ENCODE measurements at places on chromosomes 11 and 22. TPM values are rescaled to one million over a fixed set of nuclear protein-coding genes. Genes with fewer than 3 reads are reported as not detected.
A peak's percentile ranks its signal among the peaks of the same experiment; 100 is the strongest.

GRCh38 chr22:46592390-46592872, 27.8 kb upstream of the GRAMD4 start:
- peak; percentile 90 for DNase-seq
- no peaks in the 10 kb centered on the region for H3K27me3 ChIP-seq
- H3K27ac ChIP-seq: peak overlapping the region; percentile 92
- H3K4me3 ChIP-seq: peak overlapping the region; percentile 66

DNA sequence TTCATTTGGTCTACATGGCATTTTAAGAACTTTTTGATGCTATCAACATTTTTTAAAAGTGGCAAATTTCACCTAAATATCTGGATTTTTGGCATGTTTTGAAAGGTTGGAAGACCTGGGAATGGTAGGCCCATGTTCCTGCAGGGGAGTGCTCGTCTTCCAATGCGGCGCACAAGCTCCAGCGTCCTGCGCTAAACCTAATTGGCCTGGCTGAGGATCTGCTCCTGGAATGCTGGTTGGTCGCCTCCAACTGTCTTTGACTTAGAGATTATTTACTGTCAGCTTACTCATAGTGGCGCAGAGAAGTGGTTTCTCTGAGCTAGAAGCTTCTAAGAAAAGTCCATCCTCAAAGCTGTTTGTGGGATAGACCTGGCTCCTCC, 626 bp upstream of the LIMK2 start:
- no peak for DNase-seq
- peak overlapping the region; percentile 81 for H3K4me3 ChIP-seq
- no peaks in the 10 kb centered on the region for H3K27me3 ChIP-seq
- peak overlapping the region; percentile 88 for H3K27ac ChIP-seq
- H3K36me3 ChIP-seq: peaks cover 13% of the 10 kb centered on the region

The MYOD1 gene
- total RNA-seq: not detected

DNA sequence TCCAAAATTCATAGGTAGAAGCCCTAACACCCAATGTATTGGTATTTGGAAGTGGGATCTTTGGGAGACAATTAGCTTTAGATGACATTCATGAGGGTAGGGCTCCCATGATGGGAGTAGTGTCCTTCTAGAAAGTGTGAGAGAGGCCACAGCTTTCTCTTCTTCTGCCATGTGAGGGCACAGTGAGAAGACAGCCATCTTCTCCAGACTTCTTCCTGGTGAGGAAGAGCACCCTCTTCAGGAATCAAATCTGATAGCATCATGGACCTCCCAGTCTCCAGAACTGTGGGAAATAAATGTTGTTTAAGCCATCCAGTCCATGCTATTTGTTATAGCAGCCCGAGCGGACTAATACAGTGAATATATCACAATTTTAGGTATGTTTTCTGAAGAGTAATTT, 96.9 kb downstream of the CNTN5 start:
- no peaks in the 10 kb centered on the region for H3K27me3 ChIP-seq
- no peaks in the 10 kb centered on the region for H3K36me3 ChIP-seq
- H3K4me3 ChIP-seq: no peak overlapping the region
- no peak for DNase-seq
- H3K4me1 ChIP-seq: no peaks in the 10 kb centered on the region
- no peak overlapping the region for H3K27ac ChIP-seq

DNA sequence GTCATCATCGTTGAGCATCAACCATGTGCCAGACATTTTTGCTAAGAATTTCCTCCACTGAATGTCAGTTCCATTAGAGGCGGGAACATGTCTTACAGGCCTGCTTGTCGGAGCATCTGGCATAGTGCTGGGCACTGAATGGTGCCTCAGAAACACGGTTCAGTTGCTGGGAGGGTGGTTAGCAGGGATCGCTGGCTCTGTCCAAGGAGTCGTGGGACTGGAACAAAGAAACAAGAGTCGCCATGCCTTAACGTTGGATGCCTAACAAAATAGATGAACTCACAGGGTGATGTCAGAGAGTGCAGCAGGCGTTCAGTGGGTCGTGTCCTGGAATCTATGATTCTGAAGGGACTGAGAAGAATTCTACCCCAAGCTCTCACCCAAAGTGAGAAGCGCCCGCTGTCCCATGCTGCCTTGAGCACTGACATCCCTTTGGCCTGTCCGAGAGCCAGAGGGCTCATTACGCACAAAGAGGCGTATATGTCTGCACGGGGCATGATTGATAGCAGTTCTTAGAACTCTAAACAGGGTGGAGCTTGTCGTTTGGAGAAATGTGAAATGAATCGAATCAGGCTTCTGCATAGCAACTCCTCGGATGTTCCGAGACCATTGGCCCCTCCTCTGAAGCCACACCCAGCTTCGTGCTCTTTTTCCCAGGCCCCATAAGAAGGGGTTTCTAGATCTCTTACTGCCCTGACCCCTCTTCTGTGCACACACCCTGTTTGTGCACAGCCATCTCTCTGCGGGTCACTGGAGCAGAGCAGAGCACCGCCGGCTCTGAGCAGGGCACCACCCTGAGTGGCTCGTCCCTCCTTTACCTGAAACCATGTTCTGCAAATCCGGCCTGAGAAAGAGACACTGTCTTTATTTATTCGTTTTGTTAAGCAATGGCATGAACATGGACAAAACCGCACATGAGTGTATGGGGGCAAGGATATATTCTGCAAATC, 113.1 kb upstream of the B3GAT1 start:
- DNase-seq: no peak
- H3K4me3 ChIP-seq: no peak overlapping the region
- H3K36me3 ChIP-seq: no peaks in the 10 kb centered on the region
- H3K27ac ChIP-seq: no peak overlapping the region
- H3K27me3 ChIP-seq: no peaks in the 10 kb centered on the region

GRCh38 chr22:47384977-47385376, 622.5 kb downstream of the TBC1D22A start:
- no peaks in the 10 kb centered on the region for H3K36me3 ChIP-seq
- DNase-seq: no peak
- no peaks in the 10 kb centered on the region for H3K27me3 ChIP-seq
- H3K4me3 ChIP-seq: no peak overlapping the region
- H3K4me1 ChIP-seq: no peaks in the 10 kb centered on the region
- no peak overlapping the region for H3K27ac ChIP-seq

The GRAP2 gene
- total RNA-seq: 257 TPM

The SSTR3 gene
- total RNA-seq: 1.3 TPM

The OR2AG2 gene
- total RNA-seq: not detected

The CCDC73 gene
- total RNA-seq: not detected

The PRAME gene
- total RNA-seq: not detected

The MORC2 gene
- total RNA-seq: 27.0 TPM

GRCh38 chr11:113572136-113572735, 97.0 kb upstream of the DRD2 start:
- no peak overlapping the region for H3K27ac ChIP-seq
- no peak for DNase-seq
- no peak overlapping the region for H3K4me3 ChIP-seq
- peaks cover 29% of the 10 kb centered on the region for H3K4me1 ChIP-seq
- H3K36me3 ChIP-seq: peaks cover 3% of the 10 kb centered on the region
- H3K27me3 ChIP-seq: peaks cover 11% of the 10 kb centered on the region

DNA sequence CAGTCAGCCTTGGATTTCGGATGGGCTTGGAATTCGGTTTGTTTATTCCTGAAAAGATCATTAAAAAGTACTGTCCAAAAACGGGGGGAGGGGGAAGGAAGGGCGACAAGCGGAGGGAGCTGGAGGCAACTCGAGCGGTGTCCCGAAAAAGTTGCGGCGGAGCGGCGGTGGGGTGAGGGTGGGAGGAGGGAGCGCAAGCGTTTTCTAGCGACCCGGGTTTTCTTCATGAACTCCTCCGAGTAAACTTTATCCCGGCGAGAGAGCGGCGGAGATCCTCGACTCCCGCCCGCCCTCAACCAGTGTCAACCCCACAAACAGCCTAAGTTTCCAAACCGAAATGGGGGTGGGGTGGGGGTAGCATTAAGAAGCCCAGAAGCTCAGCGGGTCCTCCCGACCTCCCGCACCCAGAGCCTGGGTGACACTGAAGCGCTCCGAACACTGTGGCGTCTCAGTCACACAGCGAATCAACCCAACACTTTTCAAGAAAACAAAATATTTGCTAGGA, 133.0 kb upstream of the C11orf58 start:
- no peak for DNase-seq
- peaks cover 53% of the 10 kb centered on the region for H3K27me3 ChIP-seq
- H3K27ac ChIP-seq: peak overlapping the region; percentile 40

All from activated CD8-positive, alpha-beta memory T cell treated with anti-CD3 and anti-CD28 coated beads, Interleukin-2, amount 10 ng/mL, durations not matched to agents 7 days and 5 days (primary cell).